ENCODE measurements at places on chromosomes 7 and 10. TPM values are rescaled to one million over a fixed set of nuclear protein-coding genes. Genes with fewer than 3 reads are reported as not detected.

DNA sequence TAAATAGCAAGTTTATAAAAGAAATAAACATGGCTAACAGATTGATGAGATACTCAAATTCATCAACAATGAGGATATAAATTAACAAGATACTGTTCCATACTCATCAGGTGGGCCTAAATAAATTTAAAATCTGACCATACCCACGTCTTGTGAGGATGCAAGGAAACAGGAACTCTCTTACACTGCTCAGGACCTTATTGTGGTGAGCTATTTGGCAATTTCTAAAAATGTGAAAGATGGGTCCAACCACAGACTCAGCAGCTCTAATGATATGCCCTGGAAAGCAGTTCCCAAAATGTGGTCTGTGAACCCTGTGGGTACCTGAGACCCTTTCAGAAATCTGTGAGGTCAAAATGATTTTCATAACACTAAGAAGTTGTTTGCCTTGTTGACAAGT lies 21.5 kb downstream of the RPP38 start:
- no peak for DNase-seq

- no peak for DNase-seq
Observed at GRCh38 chr10:72261784-72262404, 11.8 kb upstream of the DDIT4 start.

DNA sequence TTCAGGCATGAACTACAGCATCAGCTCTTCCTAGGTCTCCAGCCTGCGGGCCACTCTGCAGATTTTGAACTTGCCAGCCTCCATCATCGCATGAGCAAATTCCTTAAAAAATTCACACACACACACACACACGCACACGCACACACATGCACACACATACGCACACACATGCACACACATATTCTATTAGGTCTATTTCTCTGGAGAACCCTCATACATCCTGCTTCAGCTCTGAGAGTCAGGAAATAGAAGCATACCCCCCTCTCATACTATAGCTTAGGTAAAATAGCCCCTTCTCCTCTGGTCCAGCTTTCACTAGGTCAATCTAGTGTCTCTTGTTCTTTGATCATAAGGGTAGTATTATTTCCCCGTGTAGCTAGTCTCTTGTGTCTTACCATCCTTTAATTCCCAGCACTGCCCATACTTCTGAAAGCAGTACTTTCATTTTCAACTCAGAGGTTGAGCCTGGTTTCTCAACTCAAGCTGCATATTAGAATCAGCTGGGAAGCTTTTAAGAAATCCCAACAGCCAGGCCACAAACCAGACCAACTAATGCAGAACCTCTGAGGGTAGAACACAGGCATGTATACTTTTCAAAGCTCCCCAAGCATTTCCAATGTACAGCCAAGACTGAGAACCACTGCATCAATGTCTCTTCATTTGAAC lies 30.9 kb upstream of the ITGB8 start:
- DNase-seq, result no peak

GRCh38 chr10:58511765-58512490 lies 744 bp upstream of the BICC1 start:
- DNase-seq, result no peak

- no peak for DNase-seq
Observed at GRCh38 chr7:23600236-23600635, 3.1 kb downstream of the CCDC126 start.

- no peak for DNase-seq
Observed at GRCh38 chr10:36630267-36630666, 495.1 kb upstream of the ANKRD30A start.

GRCh38 chr7:21866731-21867130 lies 79.0 kb downstream of the CDCA7L start:
- DNase-seq, result no peak

- no peak for DNase-seq
Observed at GRCh38 chr7:100475549-100475948, 3.5 kb downstream of the TSC22D4 start.

GRCh38 chr10:96772196-96772595 lies 51.9 kb upstream of the PIK3AP1 start:
- no peak for DNase-seq

- DNase-seq, result no peak
Observed at GRCh38 chr10:117137031-117137910, 799 bp downstream of the VAX1 start.

GRCh38 chr7:41472427-41473125 lies 230.3 kb downstream of the INHBA start:
- no peak for DNase-seq

- no peak for DNase-seq
Observed at GRCh38 chr7:105857009-105857952, 19.1 kb downstream of the ATXN7L1 start.

GRCh38 chr7:30559611-30560010 lies 35.1 kb upstream of the GARS1 start:
- DNase-seq, result no peak

DNA sequence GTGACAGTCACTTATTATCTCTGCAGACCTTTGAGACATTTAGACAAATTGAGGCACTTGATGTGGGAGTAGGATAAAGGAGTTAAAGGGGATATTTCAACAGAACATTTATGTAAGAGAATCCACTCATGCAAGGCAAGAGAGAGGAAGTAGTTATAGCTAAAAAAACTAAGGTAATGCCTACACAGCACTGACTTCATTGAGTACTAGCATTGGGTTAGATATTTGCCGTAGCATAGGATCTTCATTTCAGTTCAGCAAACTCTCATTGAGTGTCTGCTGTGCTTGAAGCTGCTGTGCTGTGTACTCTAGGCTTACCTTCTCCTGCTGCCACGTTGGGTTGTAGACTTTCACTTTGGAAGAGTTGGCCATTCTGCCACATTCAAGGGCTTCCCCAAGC lies 10.5 kb upstream of the ENTPD1 start:
- DNase-seq, result no peak

DNA sequence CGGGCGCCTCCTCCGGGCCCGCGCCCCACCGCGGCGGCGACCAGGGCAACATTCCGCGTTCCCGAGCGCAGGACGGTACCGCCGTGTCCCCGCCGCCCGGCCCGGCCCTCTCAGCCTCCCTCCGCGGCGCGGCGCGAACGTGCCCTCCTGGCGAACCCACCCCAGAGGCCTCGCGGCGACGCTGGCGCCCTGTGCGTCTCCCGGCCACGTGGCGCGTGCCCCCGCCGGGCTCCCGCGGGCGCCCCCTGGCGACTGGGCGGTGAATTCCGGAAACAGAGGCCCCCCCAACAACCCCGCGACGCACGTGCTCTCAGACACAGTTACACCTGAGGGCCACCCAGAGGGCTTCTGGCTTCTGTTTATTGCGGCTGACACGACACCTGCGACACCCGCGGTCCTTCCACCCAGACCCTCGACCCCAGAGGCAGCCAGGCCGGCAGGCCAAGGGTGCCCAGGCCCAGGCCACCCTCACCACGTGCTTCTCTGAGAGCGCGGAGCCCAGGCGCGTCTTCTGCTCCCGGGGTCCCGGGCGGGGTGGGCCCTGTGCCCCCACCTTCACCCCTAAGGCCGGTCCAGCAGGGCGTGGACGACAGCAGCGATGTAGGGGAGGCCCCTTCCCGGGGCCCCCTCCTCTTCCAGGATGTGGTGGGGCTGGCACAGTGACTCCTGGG lies at the start of gene SAP25:
Gene SAP25, minus strand, starts transcription at position 210 of the 671 bp plus-strand sequence. Its CDS starts 158 bp downstream, at position 52.
- DNase-seq, result no peak

- no peak for DNase-seq
Observed at GRCh38 chr7:151829707-151830106, 47.2 kb downstream of the PRKAG2 start.

DNA sequence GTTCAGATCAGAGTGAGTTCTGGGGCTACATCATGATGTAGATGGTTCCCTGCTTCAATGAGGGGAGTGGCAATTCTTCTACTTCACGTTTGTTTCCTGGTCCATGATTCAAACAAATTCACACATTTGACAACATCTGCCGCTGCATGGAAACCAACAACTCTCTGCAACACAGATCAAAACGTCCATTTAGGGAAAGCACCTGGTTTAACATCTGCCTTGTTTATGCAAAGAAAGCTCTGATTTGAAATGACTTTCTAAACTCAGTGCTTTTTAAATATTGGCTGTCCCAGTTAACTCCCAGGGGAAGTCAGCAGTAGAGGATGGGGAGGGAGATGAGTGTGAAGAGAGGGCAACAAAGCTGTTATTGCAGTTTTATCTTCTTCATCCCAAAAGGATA lies 93.8 kb downstream of the GAD2 start:
- DNase-seq, result no peak

GRCh38 chr10:56975513-56975912 lies 614.5 kb upstream of the ZWINT start:
- no peak for DNase-seq

GRCh38 chr10:122344741-122345258 lies 29.7 kb upstream of the PLEKHA1 start:
- DNase-seq, result no peak

- no peak for DNase-seq
Observed at GRCh38 chr7:188727-189500, 3.5 kb upstream of the FAM20C start.

GRCh38 chr7:114160925-114161324 lies 242.1 kb upstream of the PPP1R3A start:
- no peak for DNase-seq

- DNase-seq, result no peak
Observed at GRCh38 chr7:70684173-70684572, 447.8 kb upstream of the GALNT17 start.

KLHL7 gene
- 24.6 TPM for polyA plus RNA-seq

GHRHR gene
- not detected for polyA plus RNA-seq

CEP55 gene
- polyA plus RNA-seq, result 42.3 TPM

NKX2-3 gene
- polyA plus RNA-seq, result not detected

UNCX gene
- polyA plus RNA-seq, result not detected

FXYD4 gene
- not detected for polyA plus RNA-seq

All from foreskin keratinocyte (primary cell).